Fibroblast of skin of scalp (primary cell): ENCODE measurements at places on chromosomes 2 and 18.

- peak; percentile 92 for DNase-seq
Measured at GRCh38 chr18:6624271-6624660, 105.2 kb upstream of the ARHGAP28 start.

DNA sequence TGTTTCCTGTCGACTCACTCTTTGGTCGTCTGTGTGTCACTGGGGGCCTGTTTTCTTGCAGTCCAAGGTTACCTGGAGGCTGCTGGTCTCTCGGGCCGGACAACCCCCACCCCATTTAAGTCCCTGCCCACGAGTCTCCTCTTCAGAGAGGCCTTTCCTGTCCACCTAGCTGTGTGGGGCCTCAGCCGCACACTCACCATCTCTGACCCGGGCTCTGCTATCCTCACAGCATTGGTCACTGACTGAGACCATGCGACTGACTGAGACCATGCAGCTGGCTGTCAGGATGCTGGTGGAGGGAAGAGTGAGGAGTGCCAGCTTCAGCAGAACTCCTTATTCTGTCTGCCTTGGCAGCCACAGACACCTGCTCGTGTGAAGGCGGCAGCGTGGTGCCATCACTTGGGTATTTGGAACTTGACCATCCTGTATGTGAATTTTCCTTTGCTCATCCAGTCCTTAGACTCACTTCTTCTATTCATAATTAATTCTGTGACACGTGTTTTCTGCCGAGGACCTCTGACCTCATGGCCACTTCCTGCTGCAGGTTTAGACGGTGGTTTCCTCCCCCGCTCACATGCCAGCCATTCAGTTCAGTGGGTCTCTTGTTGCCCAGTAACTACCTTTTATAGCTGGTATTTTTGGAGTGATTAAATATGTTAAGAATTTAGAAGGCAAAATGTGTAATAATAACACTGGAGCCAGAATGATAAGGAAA, 47.5 kb upstream of the ASB1 start:
- DNase-seq: peak; percentile 61

GRCh38 chr18:57835904-57836303, 32.8 kb upstream of the ATP8B1 start:
- DNase-seq: no peak

GRCh38 chr2:125553768-125554167, 1102.2 kb upstream of the GYPC start:
- DNase-seq: no peak

DNA sequence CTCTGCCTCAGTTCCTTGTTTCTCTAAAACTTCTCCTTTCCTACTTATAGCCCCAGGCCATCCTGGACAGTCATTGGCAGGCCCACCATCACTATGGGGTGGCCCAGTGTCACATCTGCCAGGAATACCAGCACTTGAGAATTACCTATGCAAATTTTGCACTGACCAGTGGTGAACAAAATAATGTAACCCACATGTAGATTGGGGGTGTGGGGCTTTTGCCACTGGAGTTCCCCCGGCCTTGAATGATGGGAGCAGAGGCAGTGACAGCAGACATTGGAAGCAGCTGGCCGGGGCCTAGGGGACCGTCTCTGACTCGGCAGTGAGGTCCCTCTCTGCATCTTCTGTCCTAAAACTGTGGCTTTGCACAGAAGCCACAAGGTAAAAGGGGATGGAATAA, 24.9 kb upstream of the DNMT3A start:
- no peak for DNase-seq

- peak; percentile 9 for DNase-seq
Measured at GRCh38 chr2:66772618-66773017, 337.7 kb downstream of the MEIS1 start.

DNA sequence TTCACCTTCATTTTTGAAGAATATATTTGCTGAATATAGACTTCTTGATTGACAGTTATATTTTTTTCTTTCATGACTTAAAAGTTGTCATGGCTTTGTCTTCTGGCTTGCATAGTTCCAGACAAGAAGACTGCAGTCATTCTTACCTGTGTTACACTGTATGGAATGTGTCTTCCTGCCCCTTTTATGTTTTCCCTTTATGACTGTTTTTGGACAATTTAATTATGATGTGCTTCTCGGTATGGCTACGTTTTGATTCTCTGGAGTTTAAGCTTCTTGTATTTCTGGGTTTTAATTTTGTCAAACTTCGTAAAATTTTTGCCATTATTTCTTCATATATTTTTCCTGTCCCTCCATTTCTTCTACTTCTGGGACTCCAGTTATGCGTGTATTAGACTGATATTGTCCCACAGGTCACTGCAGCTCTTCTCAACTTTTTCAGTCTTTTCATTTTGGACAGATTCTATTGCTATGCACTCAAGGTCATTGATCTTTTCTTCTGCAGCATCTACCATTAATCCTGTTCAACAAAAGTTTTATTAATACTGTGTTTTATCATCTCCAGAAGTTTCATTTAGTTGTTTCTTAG, 17.1 kb downstream of the MTERF4 start:
- DNase-seq: no peak

- DNase-seq: no peak
Measured at GRCh38 chr18:30556112-30556511, 486.4 kb downstream of the DSC3 start.

GRCh38 chr2:3034396-3034795, 343.2 kb downstream of the EIPR1 start:
- DNase-seq: no peak

DNA sequence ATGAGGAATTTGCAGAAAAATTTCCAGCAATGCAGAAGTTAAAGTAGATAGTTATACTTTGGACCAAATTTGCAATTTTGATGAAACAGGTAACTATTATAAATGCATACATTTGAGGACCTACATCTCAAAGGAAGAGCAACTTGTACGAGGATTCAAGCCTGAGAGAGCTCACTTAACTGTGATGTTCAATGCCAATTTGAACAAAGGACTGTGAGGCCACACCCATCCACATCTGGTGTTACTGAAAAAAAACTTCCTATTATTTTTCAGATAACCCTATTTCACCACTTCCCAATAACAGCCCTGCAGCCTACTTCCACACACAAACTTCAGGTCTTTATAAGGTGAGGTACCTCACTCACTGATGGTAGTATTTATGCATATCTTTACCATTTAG, 203.5 kb upstream of the NABP1 start:
- no peak for DNase-seq

GRCh38 chr18:22285361-22286140, 116.2 kb downstream of the GATA6 start:
- DNase-seq: no peak

DNA sequence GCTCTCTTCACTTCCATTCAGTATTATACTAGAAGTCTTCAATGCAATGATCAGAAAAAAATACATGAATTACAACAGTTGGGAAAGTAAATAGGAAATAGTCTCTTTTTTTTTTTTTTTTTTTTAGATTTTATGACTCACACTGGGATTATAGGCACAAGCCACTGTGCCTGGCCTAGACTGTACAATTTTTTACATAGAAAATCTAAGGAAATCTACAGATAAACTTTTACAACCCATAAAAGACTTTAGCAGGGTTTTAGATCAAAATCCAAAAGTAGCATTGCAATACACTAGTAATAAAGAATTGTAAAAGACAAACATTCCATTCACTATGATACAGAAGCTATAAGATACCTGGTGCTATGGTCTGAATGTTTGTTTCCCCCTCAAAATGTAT, 39.0 kb downstream of the CFAP221 start:
- DNase-seq: no peak

- no peak for DNase-seq
Measured at GRCh38 chr2:56589835-56590234, 406.0 kb downstream of the CCDC85A start.

DNA sequence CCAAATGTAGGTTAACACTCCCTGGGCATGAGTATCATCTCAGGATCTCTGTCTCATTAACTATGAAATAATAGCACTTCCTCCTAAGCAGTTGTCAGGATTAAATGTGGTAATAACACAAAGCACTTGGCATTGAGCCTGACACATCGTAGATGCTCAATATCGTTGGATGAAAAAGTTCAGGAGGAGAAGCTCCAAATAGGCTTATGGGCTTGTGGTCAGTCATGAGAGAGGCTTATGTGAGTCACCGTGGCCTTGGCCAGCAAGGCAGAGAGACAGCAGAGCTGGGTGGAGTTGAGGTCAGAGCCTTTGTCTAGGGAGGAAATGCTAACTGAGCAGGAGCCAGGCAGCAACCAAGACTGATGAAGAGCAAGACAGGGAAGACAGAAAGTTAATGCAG, 68.3 kb upstream of the PPM1B start:
- DNase-seq: peak; percentile 69

- DNase-seq: no peak
Measured at GRCh38 chr2:215526341-215526740, 90.5 kb upstream of the FN1 start.

DNA sequence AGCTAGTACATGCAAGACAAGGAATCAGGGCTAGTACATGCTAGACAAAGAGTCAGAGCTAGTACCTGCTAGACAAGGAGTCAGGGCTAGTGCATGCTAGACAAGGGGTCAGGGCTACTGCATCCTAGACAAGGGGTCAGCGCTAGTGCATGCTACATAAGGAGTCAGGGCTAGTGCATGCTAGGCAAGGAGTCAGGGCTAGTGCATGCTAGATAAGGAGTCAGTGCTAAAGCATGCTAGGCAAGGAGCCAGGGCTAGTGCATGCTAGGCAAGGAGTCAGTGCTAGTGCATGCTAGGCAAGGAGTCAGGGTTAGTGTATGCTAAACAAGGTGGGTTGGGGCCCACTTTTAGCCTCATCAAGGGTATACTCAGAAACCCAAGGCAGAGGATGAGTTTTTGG, 90.1 kb upstream of the FAM136A start:
- DNase-seq: no peak

GRCh38 chr2:29143657-29144056, 28.4 kb downstream of the CLIP4 start:
- DNase-seq: no peak

- peak; percentile 48 for DNase-seq
Measured at GRCh38 chr18:75247611-75248421, 37.2 kb downstream of the TSHZ1 start.

GRCh38 chr2:147500229-147500628, 344.6 kb upstream of the ACVR2A start:
- DNase-seq: no peak

DNA sequence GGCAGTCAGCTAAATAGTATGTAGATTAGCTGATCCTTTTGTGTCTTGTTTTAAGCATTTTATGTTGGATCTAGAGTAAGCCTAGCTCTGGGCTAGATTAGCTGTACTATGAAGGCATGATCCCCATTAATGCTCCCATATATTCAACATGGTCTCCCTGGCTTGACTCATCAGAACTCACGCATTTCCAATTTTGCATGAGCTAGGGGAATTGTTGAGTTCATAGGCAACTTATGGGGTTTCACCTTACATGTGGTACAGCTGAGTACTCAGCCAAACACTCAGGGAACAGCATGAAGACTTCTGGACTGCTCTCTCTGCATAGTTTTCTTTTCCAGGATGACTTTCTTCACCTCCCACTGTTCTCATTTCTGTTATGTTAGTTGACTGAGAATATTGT, 248.2 kb downstream of the TMX3 start:
- DNase-seq: no peak

DNA sequence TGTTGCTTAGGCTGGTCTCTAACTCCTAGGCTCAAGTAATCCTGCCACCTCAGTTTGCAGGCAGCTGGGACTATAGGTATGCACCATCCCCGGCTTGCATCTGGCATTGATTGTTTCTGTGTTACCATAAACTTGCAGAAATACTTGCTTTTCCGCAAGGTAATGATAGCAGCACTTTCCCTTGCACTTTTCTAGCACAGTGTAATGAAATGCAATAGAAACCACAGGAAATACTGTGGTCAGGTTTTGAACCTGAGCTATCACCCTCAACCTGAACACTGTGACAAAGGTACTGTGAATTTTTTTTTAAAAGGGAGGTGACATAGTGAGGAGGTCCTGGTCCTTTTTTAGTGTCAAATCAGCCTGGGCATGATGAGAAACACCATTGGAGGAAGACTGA, 38.3 kb downstream of the DHRS9 start:
- no peak for DNase-seq

DNA sequence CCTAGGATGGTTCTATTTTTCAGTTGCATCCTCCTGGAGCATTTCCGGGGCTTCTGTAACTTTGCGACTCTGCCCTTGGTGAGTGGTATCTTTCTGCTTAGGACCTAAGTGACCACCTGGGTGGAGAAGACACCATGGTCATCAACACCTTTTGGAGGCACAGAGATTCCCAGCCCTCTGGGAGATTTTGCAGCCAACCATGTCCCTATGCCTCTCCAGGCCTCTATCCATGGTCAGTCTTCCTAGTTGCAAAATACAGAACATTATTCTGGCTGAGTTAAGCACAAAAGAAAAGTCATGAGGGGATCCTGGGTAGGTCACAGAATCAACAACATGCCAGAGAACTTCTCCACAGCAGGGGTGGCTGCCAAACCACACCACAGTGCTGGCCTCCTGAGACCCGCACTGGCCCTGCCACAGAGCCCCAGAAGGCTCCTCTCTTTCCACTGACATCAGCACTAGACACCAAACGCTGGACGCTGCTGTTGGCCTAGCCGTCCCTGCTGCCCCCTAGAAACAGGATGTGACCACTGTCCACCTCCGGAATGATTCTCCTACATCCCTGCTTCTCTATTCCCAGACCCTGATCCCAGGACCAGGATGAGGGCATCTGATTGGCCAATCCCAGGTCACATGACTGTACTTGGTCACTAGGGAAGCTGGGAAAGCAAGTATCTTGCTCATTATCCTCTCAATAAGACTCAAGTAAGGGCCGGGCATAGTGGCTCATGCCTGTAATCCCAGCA, 47.7 kb downstream of the SMAD7 start:
- DNase-seq: peak; percentile 87

DNA sequence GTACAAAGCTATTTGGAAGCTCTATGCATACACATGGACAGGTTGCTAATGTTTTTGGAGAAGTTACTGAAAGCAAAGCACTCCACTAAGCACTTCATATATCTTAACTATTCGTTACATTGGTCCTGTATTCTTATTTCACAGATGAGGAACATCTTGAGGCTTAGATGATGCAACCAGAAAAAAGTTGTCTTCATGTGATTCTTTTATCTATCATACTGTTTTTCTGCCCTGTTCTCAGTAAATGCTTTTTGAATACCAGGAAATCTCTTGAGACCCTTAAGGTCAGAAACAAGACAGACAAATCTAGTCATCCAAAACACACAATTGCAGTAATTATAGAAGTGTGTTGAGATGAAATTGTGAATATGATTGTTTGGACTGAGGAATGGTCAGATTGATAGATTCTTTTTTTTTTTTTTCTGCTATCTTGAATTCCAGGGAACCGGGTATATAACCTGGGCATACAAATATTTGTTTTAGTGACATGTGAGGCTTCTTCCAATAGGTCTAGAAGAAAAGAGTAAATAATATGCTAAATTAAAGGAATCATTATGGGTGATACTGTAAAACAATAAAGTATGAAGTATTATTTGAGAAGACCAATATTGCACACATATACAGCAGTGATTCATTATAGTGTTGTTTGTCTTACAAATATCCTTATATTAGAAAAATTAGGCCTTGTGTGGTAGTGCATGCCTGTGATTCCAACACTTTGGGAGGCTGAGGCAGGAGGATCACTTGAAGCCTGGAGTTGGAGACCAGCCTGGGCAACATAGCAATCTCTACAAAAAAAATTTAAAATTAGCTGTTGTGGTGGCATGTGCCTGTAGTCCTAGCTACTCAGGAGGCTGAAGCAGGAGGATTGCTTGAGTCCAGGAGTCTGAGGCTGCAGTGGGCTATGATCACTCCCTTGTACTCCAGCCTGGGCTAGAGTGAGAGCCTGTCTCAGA, 33.7 kb downstream of the EHBP1 start:
- DNase-seq: peak; percentile 86

- no peak for DNase-seq
Measured at GRCh38 chr18:26059357-26059756, 31.1 kb downstream of the SS18 start.
